ENCODE measurements at places on chromosomes 3 and 15. TPM values are rescaled to one million over a fixed set of nuclear protein-coding genes. Genes with fewer than 3 reads are reported as not detected.

GRCh38 chr15:73723191-73723590 lies 30.0 kb downstream of the INSYN1 start:
- DNase-seq: no peak
- peaks cover 13% of the 10 kb centered on the region for H3K27me3 ChIP-seq
- H3K4me1 ChIP-seq: peaks cover 6% of the 10 kb centered on the region

- H3K4me3 ChIP-seq: no peak overlapping the region
- no peak overlapping the region for H3K27ac ChIP-seq
- no peaks in the 10 kb centered on the region for H3K36me3 ChIP-seq
- H3K27me3 ChIP-seq: peaks cover 33% of the 10 kb centered on the region
- DNase-seq: no peak
Observed at GRCh38 chr15:75230016-75230343, 28.2 kb upstream of the GOLGA6C start.

TRH gene
- total RNA-seq: under 0.01 TPM

DNA sequence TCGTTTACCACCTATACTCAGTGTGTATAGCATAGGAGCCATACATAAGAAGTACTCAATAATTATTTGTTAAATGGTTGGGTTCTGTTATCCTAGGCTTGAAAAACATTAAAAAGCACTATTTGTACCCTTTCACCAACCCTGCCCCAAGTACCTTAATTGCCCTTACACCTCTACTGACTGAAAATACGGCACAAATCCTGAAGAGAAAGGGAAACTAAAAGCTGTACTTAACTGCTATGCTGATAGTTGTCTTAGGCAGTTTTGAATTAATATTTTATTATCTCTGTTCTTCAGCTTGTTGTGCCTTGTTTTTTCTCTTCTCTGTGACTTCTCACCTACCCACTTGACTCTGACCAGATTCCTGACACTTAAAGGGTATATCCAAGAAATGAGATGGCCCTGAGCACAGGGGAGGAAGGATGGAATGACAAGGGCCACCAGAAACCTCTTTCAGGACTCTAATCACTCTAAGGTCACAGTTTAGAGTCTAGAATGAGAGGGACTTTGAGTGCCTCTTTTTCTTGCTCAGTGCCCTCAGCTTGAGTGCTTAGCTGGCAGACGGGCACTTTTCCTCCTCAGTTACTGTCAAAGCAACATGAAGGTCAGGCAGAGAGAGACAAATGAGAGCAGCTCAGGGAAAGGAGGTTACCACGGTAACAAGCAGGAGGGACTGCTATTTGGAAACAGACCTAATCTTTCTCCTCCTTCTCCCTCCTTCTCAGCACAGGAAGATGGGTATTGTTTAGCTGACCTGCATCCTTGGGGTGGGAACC lies 136.5 kb downstream of the ZNF609 start:
- H3K27me3 ChIP-seq: no peaks in the 10 kb centered on the region
- DNase-seq: peak; percentile 69
- H3K27ac ChIP-seq: no peak overlapping the region

DNA sequence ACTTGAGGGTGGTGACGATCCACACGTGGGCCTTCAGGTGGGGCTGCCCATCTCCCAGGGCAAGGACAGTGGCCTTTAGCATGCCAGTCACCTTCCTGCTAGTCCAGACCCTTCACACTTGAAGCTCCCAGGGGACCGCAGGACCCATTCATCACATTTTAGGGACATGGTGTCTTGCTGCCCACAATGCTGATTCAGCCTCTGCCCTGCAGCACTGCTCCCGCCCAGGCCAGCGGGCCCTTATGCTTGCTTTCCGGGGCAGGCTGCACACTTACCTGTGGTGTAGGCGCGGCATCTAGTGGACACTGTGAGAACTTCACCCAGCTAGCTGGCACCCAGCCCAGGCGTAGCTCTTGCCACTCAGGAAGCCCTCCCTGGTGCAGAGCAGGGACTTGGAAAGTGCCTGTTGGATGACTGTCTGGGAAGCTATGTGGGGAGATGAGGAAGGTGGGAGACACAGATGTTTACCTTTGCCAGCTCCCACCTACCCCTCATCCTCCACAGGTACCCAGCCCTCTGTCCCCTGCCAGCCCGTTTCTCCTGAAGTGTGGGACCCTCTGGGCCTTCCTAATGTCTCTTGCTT lies 26.3 kb upstream of the NR2C2 start:
- DNase-seq: peak; percentile 91
- no peaks in the 10 kb centered on the region for H3K27me3 ChIP-seq
- H3K27ac ChIP-seq: no peak overlapping the region
- H3K36me3 ChIP-seq: no peaks in the 10 kb centered on the region
- no peaks in the 10 kb centered on the region for H3K4me1 ChIP-seq

FMN1 gene
- 9.0 TPM for total RNA-seq

GOLGA6A gene
- total RNA-seq: under 0.01 TPM

DNA sequence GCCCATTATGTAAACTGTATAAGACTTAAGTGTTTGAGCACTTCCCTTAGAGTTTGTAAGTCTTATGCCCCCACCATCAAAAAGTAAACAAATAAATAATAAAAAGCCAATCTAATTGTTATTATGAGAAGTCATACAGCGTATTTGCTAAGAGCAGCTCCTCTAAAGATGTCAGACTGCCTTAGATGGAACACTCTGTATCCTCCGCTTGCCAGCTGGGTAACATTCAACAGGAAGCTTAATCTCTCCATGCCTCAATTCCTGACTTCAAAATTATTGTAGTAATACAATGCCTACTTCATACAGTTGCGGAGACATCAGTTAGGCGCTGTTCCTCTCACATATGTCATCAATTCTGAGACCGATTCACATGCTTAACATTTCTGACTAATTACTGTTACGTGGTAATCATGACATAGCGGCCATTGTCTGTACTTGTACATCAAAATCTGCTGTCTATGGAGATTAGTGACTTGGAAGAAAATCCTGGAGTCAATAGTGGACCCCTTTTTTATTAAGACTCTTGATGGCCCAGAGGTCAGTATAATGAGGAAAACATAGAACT lies 417.7 kb downstream of the LPP start:
- no peaks in the 10 kb centered on the region for H3K36me3 ChIP-seq
- no peak overlapping the region for H3K27ac ChIP-seq
- no peak for DNase-seq
- H3K4me1 ChIP-seq: peaks cover 24% of the 10 kb centered on the region
- H3K4me3 ChIP-seq: no peak overlapping the region

DNA sequence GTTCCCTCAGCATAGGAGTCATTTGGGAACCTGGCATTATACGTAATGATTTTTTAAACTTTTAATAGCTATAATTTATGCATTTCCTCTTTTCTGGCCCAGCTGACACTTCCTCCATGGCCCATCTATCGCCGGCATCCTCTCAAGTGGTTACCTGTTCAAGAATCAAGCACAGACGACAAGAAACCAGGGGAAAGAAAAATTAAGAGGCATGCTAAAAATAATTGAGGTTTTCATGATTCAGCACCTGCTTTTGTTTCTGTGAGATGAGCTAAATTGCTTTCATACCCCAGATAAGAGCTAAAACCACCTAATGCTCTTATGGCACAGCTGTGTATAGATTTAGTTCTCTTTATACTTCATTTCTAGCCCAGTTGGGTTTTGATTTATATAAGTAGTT lies 1.7 kb downstream of the SPCS1 start:
- DNase-seq: no peak
- peak overlapping the region; percentile 90 for H3K4me3 ChIP-seq
- no peak overlapping the region for H3K27ac ChIP-seq
- peaks cover 23% of the 10 kb centered on the region for H3K4me1 ChIP-seq
- H3K36me3 ChIP-seq: peaks cover 16% of the 10 kb centered on the region

DNA sequence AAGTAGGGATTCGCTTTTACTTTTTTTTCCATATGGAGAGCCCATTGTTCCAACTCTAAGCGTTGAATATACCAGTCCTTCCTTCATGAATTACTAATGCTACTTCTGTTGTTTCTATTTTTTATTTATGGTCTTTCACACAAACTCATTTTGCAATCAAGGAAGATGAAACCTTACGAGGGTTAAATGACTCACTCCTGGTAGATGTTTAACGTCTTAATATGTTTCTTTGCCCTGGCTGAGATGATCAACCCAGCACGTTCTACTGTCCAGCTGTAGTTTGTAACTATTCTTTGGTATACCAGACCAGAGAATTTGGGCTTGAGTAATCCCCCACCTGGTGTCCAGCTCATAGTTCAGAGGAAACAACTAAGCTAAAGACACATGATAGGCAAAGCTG lies 23.1 kb downstream of the CDCP1 start:
- H3K4me3 ChIP-seq: no peak overlapping the region
- peak; percentile 56 for DNase-seq
- no peaks in the 10 kb centered on the region for H3K27me3 ChIP-seq
- H3K36me3 ChIP-seq: no peaks in the 10 kb centered on the region

- H3K36me3 ChIP-seq: no peaks in the 10 kb centered on the region
- H3K27me3 ChIP-seq: no peaks in the 10 kb centered on the region
- peaks cover 17% of the 10 kb centered on the region for H3K4me1 ChIP-seq
- DNase-seq: no peak
- H3K27ac ChIP-seq: no peak overlapping the region
Observed at GRCh38 chr15:90344662-90345061, 7.4 kb upstream of the ZNF774 start.

DNA sequence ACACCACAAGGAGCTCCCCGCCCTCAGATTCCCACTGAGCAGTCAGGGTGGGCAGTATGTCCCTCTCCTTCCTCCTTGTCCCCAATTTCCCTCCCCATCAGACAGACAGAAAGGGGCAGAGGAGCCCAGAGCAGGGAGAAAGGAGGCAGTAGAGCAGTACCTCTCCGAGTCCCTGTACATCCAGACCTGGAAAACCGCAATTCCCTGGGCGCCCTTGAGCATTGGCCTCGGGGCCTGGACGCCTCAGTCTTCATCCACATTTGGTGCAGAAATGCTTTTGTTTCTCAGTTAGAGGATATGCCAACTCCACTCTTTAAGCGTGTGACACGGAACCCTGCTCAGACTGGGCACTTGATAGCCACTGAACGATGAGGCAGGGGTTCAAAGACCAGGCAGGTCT lies 5.9 kb downstream of the ISG20 start:
- no peak overlapping the region for H3K27ac ChIP-seq
- no peaks in the 10 kb centered on the region for H3K27me3 ChIP-seq
- H3K4me1 ChIP-seq: peaks cover 13% of the 10 kb centered on the region
- peak; percentile 75 for DNase-seq

GRCh38 chr15:100997442-100997841 lies 78.3 kb downstream of the LRRK1 start:
- peaks cover 21% of the 10 kb centered on the region for H3K4me1 ChIP-seq
- DNase-seq: no peak
- H3K27me3 ChIP-seq: no peaks in the 10 kb centered on the region
- H3K36me3 ChIP-seq: peaks cover 3% of the 10 kb centered on the region
- H3K27ac ChIP-seq: no peak overlapping the region
- H3K4me3 ChIP-seq: no peak overlapping the region

C3orf22 gene
- total RNA-seq: not detected

DNA sequence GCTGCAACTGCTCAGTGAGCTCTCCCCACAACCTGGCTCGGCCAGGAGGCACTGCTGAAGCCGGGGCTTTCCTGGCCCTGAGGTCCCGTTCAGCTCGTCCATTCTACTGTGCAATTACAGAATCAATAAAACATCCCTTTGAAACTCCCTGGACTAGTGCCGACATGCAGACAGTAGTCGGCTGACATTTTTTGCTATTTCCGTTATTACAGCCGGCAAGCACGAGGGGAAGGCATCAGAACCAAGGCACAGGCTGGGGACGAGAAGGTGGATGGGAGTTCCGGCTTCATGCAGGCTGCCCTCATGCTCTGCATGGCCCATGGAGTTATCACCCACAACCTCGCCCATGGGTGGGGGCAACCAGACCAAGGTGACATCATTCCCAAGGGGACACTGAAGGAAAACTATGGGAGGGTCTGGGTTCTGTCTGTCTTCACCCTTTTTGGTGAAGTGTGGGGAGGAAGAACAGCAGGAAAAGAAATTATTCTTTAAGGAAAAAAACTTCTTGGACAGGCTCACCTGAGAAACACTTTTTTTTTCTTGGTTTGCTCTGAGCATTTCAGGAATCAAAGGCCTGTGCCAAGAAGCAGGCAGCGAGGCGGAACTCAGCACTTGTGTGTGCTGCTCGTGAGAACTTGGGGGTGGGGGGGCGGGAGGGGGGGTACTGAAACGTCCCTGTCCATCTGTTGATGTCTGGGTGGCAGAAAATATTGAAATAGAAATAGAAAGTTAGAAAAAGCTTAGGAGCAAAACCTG lies 154.5 kb downstream of the FOXP1 start:
- peak; percentile 84 for DNase-seq
- peaks cover 56% of the 10 kb centered on the region for H3K4me1 ChIP-seq
- H3K27me3 ChIP-seq: no peaks in the 10 kb centered on the region
- peak overlapping the region; percentile 33 for H3K4me3 ChIP-seq
- H3K36me3 ChIP-seq: no peaks in the 10 kb centered on the region

DNA sequence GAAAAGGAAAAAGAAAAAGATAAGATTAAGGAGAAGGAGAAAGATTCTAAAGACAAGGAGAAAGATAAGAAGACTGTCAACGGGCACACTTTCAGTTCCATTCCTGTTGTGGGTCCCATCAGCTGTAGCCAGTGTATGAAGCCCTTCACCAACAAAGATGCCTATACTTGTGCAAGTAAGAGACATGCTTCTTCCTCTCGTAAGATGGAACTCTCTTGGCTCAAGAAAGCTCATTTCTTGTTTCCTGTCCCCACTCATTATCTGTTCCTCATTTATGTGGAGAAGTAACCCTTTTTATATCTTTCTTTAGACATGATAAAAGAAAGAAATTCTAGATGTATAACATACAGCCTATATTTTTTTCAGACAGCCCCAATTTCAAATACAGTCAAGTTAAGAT lies 101.4 kb downstream of the KLHL25 start:
- DNase-seq: no peak
- peaks cover 39% of the 10 kb centered on the region for H3K36me3 ChIP-seq
- H3K4me1 ChIP-seq: peaks cover 17% of the 10 kb centered on the region

PLA2G4F gene
- total RNA-seq: not detected

- H3K4me3 ChIP-seq: no peak overlapping the region
- no peaks in the 10 kb centered on the region for H3K4me1 ChIP-seq
- no peak overlapping the region for H3K27ac ChIP-seq
- no peak for DNase-seq
Observed at GRCh38 chr3:54600441-54601204, 327.2 kb downstream of the LRTM1 start.

- no peaks in the 10 kb centered on the region for H3K27me3 ChIP-seq
- no peak for DNase-seq
- H3K4me1 ChIP-seq: peaks cover 4% of the 10 kb centered on the region
- no peak overlapping the region for H3K27ac ChIP-seq
Observed at GRCh38 chr3:125316949-125317348, 58.2 kb downstream of the ZNF148 start.

GRCh38 chr3:53716998-53717397 lies 129.2 kb downstream of the CHDH start:
- no peaks in the 10 kb centered on the region for H3K36me3 ChIP-seq
- peaks cover 21% of the 10 kb centered on the region for H3K4me1 ChIP-seq
- peaks cover 7% of the 10 kb centered on the region for H3K27me3 ChIP-seq
- DNase-seq: no peak
- no peak overlapping the region for H3K27ac ChIP-seq

DNA sequence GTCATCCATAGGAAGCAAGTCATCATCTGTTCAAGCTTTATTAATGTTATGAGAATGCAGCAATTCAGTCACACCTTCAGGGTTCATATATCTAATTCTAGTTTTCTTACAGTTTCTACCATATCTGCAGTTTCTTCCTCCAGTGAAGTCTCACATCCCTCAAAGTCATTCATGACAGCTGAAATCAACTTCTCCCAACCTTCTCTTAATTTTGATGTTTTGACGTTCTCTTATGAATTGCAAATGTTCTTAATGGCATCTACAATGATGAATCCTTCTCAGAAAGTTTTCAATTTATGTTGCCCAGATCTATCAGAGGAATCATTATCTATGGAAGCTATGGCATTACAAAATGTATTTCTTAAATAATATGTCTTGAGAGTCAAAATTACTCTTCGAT lies 210.4 kb upstream of the ZBTB20 start:
- no peak for DNase-seq
- H3K4me1 ChIP-seq: no peaks in the 10 kb centered on the region
- no peaks in the 10 kb centered on the region for H3K36me3 ChIP-seq
- H3K27me3 ChIP-seq: no peaks in the 10 kb centered on the region
- no peak overlapping the region for H3K4me3 ChIP-seq

All from osteoblast (primary cell).